ENCODE measurements at places on chromosomes 11 and 22.

DNA sequence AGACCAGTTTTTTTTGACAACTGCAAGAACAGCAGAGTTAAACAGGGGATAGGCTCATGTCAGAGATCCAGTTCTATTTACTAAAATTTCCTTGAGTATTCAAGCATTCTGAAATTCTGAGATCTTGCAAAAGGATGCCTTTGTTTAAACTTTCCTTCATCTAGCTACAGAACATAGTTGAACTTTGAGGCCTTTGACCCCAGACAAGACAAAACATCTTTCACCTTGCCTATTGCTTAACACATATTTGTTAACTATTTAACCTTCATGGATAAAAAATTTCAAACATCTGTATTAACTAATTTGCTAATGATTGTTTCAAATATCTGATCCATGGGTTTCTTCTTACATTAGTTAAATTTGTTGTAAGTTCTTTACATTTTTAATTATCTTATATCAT lies 38.2 kb downstream of the GLYATL1 start:
- no peak for DNase-seq

DNA sequence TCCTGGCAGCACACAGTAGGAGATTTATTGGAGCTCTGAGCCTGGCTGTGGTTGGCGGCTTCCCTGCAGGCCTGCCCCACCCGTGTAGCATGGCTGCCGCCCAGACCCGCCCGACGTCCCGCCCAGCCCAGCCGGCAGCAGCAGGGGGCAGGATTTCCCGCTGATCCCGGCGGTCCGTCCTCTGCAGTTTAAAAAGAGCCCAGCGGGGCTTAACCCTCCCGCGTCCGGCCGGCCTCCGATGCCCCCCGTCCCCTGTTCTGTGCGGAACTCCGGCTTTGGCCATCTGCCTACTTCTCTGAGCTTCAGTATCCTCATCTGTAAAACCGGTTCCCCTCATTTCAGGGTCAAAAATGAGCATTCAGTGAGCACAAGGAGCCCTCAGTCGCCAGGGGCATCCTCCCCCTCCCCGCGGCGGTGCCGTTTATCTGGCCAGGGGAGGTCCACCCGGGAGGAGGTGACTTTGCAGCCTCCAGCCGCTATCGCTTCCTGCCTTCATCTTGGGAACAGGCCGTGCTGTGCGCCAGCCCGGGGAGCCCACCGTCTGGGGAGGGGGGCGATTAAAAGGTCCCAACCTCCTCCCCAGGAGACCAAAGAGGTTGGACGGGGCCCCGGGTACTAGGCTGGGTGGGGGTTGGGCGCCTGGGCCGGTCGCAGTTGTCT lies at the start of gene GAS2L1:
TSS of gene GAS2L1 (plus strand) at position 476 of the 660 bp plus-strand sequence. CDS start 1,456 bp downstream, outside the sequence.
- peak; percentile 39 for DNase-seq

DNA sequence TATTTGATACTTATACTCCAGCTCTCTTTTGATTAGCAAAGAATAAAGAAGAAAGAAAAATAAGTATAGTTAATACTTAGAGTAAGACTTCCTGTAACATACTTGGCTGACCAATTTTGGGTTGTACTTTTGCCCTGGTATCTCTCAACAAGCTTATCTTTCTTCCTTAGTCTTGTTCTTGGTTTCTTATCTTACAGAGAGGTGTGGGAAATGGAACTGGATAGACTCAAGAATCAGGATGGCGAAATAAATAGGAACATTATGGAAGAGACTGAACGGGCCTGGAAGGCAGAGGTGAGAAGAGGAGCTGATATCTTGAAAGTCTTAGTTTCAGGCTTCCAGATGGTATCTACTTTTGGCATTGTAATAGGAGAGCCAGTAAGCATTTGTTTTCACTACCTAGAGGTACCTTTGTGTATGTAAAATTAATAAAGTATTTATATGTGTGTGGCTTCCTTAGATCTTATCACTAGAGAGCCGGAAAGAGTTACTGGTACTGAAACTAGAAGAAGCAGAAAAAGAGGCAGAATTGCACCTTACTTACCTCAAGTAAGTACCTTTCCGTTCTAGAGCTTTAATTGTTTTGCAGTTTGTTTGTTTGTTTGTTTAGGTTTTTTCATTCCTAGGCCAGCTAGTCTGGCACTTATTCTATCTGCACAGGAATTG lies 11.3 kb upstream of the BACE1-AS start:
- DNase-seq: no peak

DNA sequence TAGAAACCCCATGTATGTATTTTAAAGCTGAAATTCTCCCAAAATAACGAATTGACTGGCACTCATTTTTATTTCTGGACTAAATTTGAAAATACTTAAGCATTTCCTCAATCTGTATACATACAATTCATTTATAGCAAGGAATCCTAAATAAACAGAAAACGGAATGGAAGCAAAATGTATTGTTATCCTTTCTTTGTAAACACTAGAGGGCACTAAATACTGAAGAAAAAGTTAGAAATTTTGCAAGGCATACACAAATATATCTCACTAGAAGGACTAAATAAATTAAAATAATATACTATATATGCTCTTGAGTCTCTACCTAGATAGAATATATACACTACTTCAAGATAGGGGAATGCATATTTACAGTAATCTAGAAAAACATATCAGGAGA lies 23.1 kb upstream of the ANO5 start:
- no peak for DNase-seq

- DNase-seq: no peak
Measured at GRCh38 chr11:44825058-44825785, 98.5 kb downstream of the TSPAN18 start.

- no peak for DNase-seq
Measured at GRCh38 chr11:60059521-60060240, 3.2 kb downstream of the MS4A3 start.

- no peak for DNase-seq
Measured at GRCh38 chr11:60762851-60763691, 6.4 kb downstream of the MS4A15 start.

GRCh38 chr11:77361184-77361583 lies 59.7 kb upstream of the GDPD4 start:
- DNase-seq: no peak

DNA sequence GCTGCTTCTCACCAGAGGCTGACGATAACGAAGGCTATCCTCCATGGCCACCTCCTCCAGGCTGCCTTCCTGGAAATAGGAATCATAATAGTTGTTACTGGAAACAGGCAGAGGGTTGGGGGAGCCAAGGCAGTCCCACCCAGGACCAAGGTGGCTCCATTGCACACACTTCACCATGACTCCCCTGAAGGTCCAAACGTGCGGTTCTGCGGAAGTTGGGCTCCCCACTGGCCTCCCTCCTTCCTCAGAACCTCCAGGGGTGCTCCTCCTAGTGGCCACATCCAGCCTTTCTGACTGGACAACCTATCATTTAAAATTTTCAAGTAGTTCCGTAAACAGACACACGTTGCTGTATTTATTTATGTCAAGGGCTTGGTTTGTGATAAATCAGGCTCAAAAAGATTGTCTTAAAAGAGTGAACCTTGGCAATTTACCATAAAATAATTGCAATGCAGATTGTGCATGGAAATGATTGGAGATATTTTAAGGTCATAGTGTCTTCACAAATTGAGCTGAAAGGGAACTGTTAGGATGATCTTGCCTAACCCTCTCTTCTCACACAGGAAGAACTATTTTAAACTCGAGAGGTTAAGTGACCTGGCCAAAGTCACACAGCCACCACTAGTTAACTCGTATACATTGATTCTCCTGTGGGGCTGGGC lies 1.4 kb upstream of the TCN2 start:
- DNase-seq: peak; percentile 12

GRCh38 chr11:59243633-59244032 lies 30.9 kb upstream of the MPEG1 start:
- no peak for DNase-seq

DNA sequence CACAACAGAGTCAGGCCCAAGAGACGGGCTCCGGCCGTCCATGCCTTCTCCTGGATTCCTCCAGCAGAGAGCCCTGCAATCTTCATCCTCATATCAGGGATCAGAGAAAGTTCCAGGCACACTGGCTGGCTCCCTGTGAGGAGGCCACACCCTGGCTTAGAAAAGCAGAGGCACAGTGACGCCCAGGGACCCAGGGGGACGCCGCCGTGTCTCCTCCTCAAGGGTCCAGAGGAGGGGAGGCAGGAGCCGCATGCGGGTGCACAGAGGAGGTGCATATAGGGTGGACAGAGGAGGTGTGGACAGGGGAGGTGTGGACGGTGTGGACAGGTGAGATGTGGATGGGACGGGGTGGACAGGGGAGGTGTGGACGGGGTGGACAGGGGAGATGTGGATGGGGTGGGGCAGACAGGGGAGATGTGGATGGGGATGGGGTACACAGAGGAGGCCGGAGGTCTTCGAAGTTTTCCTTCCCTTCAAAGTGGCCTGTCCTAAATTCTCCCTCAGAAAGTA lies 1521.9 kb downstream of the BRD1 start:
- DNase-seq: no peak

DNA sequence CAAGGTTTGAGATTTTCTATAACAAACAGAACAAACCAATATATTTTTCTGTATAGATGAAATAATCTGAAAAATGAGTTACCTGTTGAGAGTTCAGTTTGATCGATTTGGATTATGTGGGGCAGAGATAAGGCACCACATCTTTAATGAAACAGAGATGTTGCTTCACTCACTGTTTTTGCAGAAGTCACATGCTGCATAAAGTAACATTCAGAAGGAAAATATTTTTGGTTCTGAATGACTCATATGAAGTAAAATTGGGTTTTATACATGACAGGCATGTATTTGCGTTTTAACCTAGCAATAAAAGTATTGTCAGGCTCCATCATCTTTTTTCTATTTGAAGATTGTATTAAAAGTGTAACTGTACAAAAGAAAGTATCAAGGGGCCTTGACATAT lies 77.8 kb downstream of the BBOX1 start:
- DNase-seq: no peak

- DNase-seq: no peak
Measured at GRCh38 chr11:11971906-11972547, 36.4 kb downstream of the DKK3 start.

GRCh38 chr11:67614730-67615714 lies 8.3 kb downstream of the NDUFV1 start:
- DNase-seq: peak; percentile 48

DNA sequence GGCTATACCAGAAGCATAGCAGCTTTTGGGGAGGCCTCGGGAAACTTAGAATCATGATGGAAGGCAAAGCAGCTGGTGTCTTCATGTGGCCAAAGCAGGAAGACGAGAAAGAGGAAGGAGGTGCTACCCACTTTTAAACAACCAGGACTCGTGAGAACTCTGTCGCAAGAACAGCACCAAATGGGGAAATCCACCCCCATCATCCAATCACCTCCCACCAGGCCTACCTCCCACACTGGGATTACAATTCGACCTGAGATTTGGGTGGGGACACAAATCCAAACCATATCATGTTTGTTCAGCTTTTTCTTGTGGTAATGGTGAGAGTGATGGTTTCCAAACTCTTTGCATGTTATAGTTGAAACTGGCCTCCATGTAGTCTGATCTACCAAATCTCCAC lies 32.5 kb upstream of the OR10D3 start:
- DNase-seq: no peak

Measured in stimulated activated CD4-positive, alpha-beta T cell treated with anti-CD3 and anti-CD28 coated beads, Interleukin-15, amount 100 ng/mL, for 48 hours (primary cell).